Upper lobe of left lung (tissue), 6 donors: ENCODE measurements at places on chromosomes 16 and 17. TPM values are rescaled to one million over a fixed set of nuclear protein-coding genes. Genes with fewer than 3 reads are reported as not detected.

DNA sequence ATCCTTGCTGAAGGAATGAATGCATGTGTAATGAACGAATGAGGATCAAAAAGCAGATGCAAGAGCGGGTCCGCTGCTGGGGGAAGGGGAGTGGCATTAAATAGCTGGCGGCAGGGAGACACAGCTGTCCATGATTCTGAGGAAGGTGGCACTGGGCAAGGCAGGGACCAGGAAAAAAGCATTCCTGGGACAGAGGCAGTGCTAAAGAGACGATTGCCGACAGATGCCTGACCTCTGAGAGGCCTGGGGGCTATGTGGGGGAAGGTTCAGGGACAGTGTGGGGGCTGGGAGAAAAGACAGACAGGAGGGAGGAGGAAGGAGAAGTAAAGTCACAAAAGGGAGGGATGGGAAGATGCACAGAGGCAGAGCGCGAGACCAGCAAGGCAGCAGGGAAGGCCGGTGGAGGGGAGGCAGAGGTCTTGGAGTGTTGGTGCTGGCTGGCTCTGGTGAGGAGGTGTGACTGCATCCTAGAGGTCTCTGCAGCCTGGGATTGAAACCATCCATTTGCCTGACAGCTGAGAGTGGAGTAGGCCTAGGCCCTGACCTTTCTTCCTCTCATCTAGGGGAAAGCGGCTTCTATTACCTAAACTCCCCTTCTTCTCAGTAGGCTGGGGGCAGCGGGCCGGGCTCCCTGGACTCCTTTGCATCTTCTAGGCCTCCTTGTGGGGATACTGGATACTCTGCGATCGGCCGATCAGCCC, 109.9 kb downstream of the SDK2 start:
- H3K36me3 ChIP-seq = no peaks in the 10 kb centered on the region
- no peaks in the 10 kb centered on the region for H3K4me1 ChIP-seq
- DNase-seq = no peak
- no peak overlapping the region for H3K27ac ChIP-seq

DNA sequence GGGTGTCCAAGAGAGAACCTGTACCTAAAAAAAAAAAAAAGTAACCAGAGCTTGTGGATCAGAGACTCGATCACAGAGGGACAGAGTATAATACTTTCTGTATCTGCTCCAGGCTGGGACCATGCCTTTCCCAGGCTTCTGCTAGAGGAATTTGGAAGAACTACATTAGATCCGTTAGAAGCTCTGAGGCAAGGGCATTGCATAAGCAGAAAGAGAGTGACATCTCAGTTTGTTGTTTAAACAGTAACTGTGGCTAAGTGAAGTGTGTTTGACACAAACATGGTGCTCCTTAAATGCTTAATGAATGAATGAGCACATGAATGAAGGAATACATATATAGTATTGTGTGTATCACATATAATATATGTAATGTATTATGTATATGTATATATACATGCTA, 131.2 kb downstream of the HS3ST3B1 start:
- H3K36me3 ChIP-seq = no peaks in the 10 kb centered on the region
- H3K4me3 ChIP-seq = no peak overlapping the region
- DNase-seq = no peak
- H3K4me1 ChIP-seq = no peaks in the 10 kb centered on the region

GRCh38 chr16:10390867-10391266, 5.0 kb downstream of the ATF7IP2 start:
- no peaks in the 10 kb centered on the region for H3K27me3 ChIP-seq
- H3K4me3 ChIP-seq = no peak overlapping the region
- H3K4me1 ChIP-seq = no peaks in the 10 kb centered on the region

GRCh38 chr16:81855552-81856153, 76.6 kb downstream of the PLCG2 start:
- H3K4me3 ChIP-seq = no peak overlapping the region
- H3K36me3 ChIP-seq = no peaks in the 10 kb centered on the region
- no peaks in the 10 kb centered on the region for H3K4me1 ChIP-seq
- no peaks in the 10 kb centered on the region for H3K27me3 ChIP-seq

DNA sequence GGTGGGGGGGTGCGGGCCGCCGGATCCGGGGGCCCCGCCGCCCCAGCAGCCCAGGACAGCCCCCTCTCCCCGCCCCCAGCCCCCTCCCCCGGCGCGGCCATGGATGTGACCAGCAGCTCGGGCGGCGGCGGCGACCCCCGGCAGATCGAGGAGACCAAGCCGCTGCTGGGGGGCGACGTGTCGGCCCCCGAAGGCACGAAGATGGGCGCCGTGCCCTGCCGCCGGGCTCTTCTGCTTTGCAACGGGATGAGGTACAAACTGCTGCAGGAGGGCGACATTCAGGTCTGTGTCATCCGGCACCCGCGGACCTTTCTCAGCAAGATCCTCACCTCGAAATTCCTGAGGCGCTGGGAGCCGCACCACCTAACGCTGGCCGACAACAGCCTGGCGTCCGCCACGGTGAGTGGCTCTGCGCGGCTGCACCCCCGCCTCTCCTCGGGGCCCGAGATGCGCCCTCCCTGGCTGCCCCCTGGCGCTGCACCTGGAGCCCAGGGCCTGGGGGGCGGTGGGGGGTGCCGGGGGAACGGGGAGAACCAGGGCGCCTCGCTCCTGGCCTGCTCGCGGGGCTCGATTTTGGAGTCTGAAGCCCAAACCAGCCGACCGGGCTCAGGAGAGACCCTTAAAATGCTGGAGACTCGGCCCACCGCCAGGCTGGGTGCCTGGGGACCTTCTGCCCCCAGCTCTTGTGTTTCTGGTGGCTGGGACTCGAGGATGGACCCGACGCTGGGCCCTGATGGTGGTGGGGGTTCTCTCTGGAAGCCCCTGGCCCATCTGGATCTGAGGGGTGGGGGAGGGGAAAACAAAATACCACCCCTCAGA, 744 bp downstream of the CMIP start:
- H3K27ac ChIP-seq = peak overlapping the region; percentile 97
- peaks cover 49% of the 10 kb centered on the region for H3K4me1 ChIP-seq
- H3K27me3 ChIP-seq = no peaks in the 10 kb centered on the region
- H3K4me3 ChIP-seq = peak overlapping the region; percentile 99

- H3K27ac ChIP-seq = no peak overlapping the region
- peaks cover 28% of the 10 kb centered on the region for H3K4me1 ChIP-seq
- H3K27me3 ChIP-seq = no peaks in the 10 kb centered on the region
- peaks cover 9% of the 10 kb centered on the region for H3K36me3 ChIP-seq
- DNase-seq = no peak
- no peak overlapping the region for H3K4me3 ChIP-seq
Observed at GRCh38 chr16:58034774-58035173, 9.2 kb downstream of the MMP15 start.

GRCh38 chr17:33574942-33575445, 281.9 kb upstream of the ASIC2 start:
- no peaks in the 10 kb centered on the region for H3K4me1 ChIP-seq
- H3K4me3 ChIP-seq = no peak overlapping the region
- DNase-seq = no peak
- no peak overlapping the region for H3K27ac ChIP-seq
- no peaks in the 10 kb centered on the region for H3K36me3 ChIP-seq

DNA sequence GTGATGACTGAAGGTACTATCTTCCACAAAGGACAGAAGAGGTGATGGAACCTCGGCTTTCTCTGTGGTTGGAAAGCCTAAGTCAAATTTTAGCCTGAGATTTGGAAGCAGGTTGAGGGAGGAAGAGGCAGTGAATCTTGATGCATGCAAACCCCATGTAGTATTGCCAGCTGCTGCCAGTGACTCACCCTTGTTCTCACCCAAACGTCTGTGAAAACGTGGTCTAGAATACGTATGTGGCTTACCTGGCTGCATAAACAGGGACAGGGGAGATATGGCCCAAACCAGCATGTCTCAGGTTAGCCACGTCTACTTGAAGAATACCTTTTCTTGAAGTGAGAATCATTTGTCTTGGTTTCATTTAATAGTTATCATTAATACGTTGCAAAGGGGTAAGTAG, 438.0 kb upstream of the MAF start:
- H3K4me1 ChIP-seq = no peaks in the 10 kb centered on the region
- H3K27me3 ChIP-seq = no peaks in the 10 kb centered on the region
- H3K36me3 ChIP-seq = no peaks in the 10 kb centered on the region
- H3K27ac ChIP-seq = no peak overlapping the region

GRCh38 chr17:50972577-50972976, 106.4 kb upstream of the TOB1 start:
- H3K4me1 ChIP-seq = no peaks in the 10 kb centered on the region
- H3K27ac ChIP-seq = no peak overlapping the region
- H3K4me3 ChIP-seq = no peak overlapping the region
- H3K27me3 ChIP-seq = no peaks in the 10 kb centered on the region

- DNase-seq = no peak
- H3K4me1 ChIP-seq = no peaks in the 10 kb centered on the region
- H3K27me3 ChIP-seq = no peaks in the 10 kb centered on the region
- no peak overlapping the region for H3K4me3 ChIP-seq
Observed at GRCh38 chr16:11423315-11424117, 78.3 kb downstream of the RMI2 start.

DNA sequence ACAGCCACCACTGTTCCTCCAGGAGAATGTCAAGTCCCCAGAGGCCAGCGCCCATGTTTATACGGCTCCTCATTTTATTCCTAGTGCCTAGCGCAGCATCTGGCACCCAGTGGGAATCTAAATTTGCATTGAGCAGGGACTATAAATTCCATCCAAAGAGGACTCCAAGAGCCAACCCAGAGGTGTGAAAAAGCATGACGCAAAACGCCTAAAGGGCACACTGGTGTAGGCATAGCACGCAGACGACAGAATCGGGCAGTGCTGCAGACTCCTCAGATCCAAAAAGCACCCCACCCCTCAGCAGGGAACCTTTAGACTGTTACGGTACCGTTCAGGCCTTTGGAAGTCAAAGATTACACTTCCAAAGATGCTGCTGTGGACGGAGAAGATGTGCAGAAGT, 19.5 kb downstream of the TEKT5 start:
- DNase-seq = no peak
- no peaks in the 10 kb centered on the region for H3K4me1 ChIP-seq
- H3K4me3 ChIP-seq = no peak overlapping the region
- no peak overlapping the region for H3K27ac ChIP-seq
- no peaks in the 10 kb centered on the region for H3K36me3 ChIP-seq
- no peaks in the 10 kb centered on the region for H3K27me3 ChIP-seq

DNA sequence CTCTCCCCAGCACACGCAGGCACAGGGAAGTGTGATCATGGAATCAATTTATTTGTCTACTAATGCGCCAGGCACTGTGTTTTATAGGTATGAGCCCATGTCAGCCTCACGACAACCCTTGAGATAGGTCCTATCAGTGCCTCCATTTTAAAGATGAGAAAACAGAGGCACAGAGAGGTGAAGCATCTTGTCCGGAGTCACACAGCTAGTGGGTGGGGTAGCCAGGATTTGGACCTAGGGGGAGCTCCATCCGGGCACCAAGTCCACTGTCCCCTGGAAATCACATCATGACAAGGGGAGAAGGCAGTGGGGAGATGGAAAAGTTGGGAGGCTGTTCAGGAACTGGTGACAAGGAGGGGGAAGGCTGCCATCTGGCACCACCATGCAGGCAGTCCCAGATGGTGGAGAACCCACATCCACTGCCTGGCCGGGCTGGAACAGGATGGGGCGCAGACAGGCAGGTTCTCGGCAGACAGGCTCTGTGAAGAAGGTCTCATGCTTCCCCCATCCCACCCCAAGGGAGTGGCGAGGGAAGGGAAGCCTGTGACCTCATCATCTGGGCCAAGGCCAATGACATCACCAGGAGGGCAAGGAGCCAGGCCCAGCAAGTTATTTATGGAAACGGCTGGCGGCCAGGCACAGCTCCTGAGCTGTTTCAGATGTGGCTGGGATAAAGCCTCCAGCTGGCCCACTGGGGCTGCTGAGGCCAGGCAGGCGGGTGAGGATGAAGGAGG, 126.0 kb upstream of the SDK2 start:
- no peaks in the 10 kb centered on the region for H3K27me3 ChIP-seq
- H3K27ac ChIP-seq = no peak overlapping the region
- peaks cover 17% of the 10 kb centered on the region for H3K4me1 ChIP-seq
- peak; percentile 56 for DNase-seq
- no peak overlapping the region for H3K4me3 ChIP-seq
- H3K36me3 ChIP-seq = no peaks in the 10 kb centered on the region

GRCh38 chr17:48825446-48826381, 5.1 kb upstream of the CALCOCO2 start:
- H3K36me3 ChIP-seq = no peaks in the 10 kb centered on the region
- H3K4me3 ChIP-seq = no peak overlapping the region
- H3K27me3 ChIP-seq = no peaks in the 10 kb centered on the region

GRCh38 chr17:76940738-76941350, 72.6 kb downstream of the MGAT5B start:
- no peak overlapping the region for H3K4me3 ChIP-seq
- no peak for DNase-seq
- no peaks in the 10 kb centered on the region for H3K27me3 ChIP-seq
- no peaks in the 10 kb centered on the region for H3K36me3 ChIP-seq
- no peak overlapping the region for H3K27ac ChIP-seq
- no peaks in the 10 kb centered on the region for H3K4me1 ChIP-seq

- no peaks in the 10 kb centered on the region for H3K36me3 ChIP-seq
- H3K27ac ChIP-seq = no peak overlapping the region
- H3K4me3 ChIP-seq = no peak overlapping the region
- DNase-seq = no peak
- no peaks in the 10 kb centered on the region for H3K27me3 ChIP-seq
Observed at GRCh38 chr16:88309908-88310265, 72.9 kb upstream of the ZNF469 start.

GRCh38 chr16:55832773-55833691, at the start of gene CES1:
CES1 (minus strand) TSS chr16:55833096; CDS start chr16:55833055, 41 bp downstream.
- H3K4me1 ChIP-seq = peaks cover 6% of the 10 kb centered on the region
- peak within 1 kb of the TSS; percentile 73 for H3K27ac ChIP-seq
- no peaks in the 10 kb centered on the region for H3K27me3 ChIP-seq

DNA sequence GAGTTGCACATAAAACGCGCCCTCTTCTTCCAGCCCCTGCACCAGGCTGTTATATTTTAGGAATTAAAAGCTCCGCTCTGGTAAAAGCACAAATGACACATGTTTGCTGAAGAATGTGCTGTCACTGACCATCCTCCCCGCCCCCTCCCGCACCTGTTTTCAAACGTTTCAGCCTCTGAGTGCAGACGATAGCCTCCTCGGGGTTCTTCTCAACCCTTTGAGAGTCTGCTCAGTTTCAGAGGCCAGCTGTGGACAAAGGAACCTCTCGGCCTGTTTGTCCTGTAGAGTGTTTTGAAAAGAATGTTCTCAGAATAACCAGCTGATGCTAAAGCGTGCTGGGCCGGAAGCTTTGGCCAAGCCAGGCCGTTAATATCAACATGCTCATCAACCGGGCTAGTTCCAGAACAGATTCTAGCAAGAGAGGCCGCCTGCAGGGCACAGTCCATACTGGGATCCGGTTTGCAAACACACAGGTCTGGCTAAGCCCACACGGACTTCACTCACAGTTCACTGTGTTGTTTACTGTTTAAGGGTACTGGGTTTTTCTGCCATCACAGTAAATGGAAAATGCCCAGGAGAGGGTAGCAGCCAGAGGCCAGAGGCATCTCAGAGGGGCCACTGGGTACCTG, 6.4 kb upstream of the CACNG4 start:
- H3K27me3 ChIP-seq = no peaks in the 10 kb centered on the region
- H3K27ac ChIP-seq = no peak overlapping the region
- no peaks in the 10 kb centered on the region for H3K4me1 ChIP-seq
- no peak overlapping the region for H3K4me3 ChIP-seq

GRCh38 chr17:27603880-27604794, 26.9 kb upstream of the LGALS9 start:
- no peaks in the 10 kb centered on the region for H3K27me3 ChIP-seq
- DNase-seq = no peak
- H3K36me3 ChIP-seq = peaks cover 50% of the 10 kb centered on the region
- no peak overlapping the region for H3K27ac ChIP-seq

UNC45B gene
- total RNA-seq = 0.61 TPM

CD300LB gene
- 2.1 TPM for total RNA-seq
